ENCODE measurements at places on chromosomes 1 and 21.

DNA sequence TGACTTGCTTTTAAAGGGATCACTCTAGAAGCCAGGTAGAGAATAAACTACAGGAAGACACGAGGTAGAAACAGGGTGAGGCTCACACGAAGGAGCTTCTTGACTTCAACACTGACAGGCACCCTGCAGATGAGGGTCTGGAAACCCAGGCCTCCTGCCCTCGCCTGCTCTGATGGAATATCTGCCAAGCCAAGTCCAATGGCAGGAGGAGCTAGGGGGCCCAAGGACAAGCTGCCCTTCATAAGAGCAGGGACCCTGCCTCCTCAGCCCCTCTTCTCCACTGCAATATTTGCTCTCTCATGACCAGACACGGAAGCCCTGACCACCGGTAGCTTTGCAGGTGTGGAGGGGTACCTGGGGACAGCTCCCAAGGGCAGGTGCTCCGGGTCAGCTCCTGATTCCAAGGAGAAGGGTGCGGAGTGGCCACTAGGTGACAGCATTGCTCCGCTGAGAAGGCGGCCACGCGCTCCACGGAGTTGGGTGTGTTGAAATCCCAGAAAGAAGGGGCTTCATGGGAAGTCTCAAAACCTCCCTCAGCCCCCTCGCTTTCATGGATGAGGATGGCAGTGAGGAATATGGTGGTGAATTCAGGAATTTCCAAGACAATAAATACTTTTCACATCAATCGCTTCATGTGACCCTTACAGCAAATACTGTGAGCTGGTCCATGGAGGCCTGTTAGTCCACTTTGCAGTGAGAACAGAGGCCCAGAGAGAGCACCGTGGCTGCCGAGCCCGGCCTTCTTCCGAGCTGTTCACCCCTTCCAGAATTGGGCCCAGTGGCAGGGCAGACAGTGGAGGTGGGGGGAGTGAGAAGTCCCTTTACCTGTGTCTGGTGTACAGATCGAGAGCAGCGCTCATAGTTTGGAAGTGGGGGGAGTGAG lies 33.2 kb upstream of the PAX7 start:
- peak; percentile 53 for DNase-seq

- no peak for DNase-seq
Observed at GRCh38 chr1:150288382-150288781, 5.3 kb upstream of the MRPS21 start.

GRCh38 chr21:29406385-29406784 lies 107.7 kb downstream of the BACH1 start:
- no peak for DNase-seq

- DNase-seq: no peak
Observed at GRCh38 chr1:214337511-214337910, 56.6 kb downstream of the SMYD2 start.

All from stimulated activated CD4-positive, alpha-beta T cell treated with anti-CD3 and anti-CD28 coated beads, Interleukin-4, amount 100 ng/mL, for 4 hours (primary cell).